CD4-positive, CD25-positive, alpha-beta regulatory T cell (primary cell): ENCODE measurements at places on chromosomes 16 and 17. TPM values are rescaled to one million over a fixed set of nuclear protein-coding genes. Genes with fewer than 3 reads are reported as not detected.
A peak's percentile ranks its signal among the peaks of the same experiment; 100 is the strongest.

DNA sequence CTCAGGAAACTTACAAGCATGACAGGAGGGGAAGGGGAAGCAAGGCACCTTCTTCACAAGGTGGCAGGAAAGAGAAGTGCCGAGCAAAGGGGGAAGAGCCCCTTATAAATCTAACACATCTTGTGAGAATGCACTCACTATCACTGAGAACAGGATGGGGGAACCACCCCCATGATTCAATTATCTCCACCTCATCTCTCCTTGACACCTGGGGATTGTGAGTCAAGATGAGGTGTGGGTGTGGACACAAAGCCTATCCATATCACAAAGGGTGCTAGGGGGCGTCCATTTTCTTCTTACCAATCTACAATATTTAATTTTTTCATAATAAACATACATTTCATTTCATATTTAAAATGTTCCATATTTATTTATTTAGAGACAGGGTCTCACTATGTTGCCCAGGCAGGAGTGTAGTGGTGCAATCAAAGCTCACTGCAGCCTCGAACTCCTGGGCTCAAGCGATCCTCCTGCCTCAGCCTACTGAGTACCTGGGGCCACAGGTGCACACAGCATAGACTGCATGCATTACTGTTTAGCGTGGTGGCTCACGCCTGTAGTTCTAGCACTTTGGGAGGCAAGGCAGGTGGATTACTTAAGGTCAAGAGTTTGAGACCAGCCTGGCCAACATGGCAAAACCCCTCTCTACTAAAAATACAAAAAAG, 26.5 kb upstream of the FAAP100 start:
- no peak for DNase-seq

GRCh38 chr17:17269926-17270773, 10.9 kb downstream of the COPS3 start:
- peak; percentile 8 for DNase-seq

- no peak for DNase-seq
Measured at GRCh38 chr16:60151987-60152386, 1417.9 kb upstream of the GOT2 start.

GRCh38 chr17:35700150-35700549, 31.3 kb upstream of the RASL10B start:
- no peak for DNase-seq

GRCh38 chr17:46192439-46193150, 634 bp downstream of the KANSL1 start:
- DNase-seq, result peak; percentile 60

DNA sequence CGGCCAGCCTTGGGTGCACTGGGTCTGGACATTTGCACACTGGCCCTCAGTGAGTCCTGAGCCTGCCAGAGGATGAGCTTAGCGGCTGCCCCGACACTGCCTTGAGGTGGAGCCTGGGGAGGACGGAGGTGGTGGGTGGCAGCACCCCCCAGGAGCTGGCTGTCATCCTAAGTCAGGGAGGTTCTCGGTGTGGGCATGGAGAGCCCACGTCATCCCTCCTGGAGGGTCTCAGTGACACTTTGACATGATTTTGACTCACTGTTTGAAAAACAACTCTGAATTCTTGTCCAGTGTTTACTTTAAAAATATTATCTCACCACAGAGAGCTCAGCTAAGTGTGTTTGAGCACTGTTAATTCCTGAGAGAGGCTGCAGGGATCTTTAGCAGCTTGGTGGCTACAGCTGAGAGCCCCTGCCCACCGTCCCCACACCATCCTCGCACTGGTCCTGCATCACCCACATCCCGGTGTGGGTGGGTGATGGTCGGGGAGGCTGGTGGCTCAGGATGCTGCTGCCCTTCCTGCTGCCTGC, 63.1 kb downstream of the BANP start:
- DNase-seq, result no peak

DNA sequence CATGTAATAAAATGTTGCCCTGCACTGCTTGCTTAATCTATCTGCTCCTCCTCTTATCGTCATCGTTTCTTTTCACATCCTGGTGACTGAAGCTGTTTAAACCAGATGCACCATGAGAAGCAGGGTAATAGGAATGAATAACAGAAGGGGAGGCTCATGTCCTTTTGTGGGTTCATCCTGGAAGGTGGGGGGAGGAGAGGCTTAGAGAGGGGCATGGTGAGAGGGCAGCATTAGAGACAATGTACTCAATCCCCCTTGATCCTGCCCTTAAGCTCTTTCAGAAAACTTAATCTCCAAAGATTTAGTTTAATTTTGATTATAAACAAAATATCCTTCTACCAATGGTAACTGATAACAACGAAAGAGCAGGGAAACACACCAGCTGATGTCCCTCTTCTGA, 248.5 kb downstream of the CA10 start:
- no peak for DNase-seq

DNA sequence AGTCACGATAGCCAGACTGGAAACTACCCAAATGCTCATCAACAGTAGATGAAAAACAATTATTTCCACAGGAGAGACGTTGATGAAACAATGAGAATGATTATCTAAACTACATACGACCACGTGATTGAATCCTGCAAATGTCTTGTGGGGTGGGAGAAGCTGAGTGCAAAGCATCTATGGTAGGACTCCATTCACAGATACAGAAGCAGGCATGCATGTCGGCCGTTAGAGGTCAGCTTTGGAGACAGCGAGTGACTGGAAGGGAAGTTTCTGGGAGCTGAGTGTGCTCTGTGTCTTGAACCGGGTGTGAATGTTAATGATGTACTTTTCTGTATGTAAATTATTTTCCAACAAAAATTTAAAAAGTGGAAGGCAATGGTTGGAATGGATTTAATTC, 71.5 kb upstream of the DNAJA2 start:
- no peak for DNase-seq

- DNase-seq, result no peak
Measured at GRCh38 chr17:62075308-62075815, 10.3 kb upstream of the MED13 start.

DNA sequence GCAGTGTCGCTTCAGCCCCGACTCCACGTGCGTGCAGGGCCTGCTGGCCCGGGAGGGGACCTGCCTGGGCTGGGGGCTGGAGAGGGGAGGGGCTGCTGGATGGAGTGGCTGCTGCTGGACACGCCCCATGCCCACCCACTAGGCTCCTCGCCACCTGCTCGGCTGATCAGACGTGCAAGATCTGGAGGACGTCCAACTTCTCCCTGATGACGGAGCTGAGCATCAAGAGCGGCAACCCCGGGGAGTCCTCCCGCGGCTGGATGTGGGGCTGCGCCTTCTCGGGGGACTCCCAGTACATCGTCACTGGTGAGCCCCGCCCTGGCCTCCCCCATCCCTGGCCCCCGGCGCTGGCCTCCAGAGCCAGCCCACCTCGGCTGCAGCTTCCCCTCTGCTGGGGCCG, 2.4 kb downstream of the BRICD5 start:
- no peak for DNase-seq

GRCh38 chr16:57196286-57196685, 10.2 kb downstream of the RSPRY1 start:
- no peak for DNase-seq

DNA sequence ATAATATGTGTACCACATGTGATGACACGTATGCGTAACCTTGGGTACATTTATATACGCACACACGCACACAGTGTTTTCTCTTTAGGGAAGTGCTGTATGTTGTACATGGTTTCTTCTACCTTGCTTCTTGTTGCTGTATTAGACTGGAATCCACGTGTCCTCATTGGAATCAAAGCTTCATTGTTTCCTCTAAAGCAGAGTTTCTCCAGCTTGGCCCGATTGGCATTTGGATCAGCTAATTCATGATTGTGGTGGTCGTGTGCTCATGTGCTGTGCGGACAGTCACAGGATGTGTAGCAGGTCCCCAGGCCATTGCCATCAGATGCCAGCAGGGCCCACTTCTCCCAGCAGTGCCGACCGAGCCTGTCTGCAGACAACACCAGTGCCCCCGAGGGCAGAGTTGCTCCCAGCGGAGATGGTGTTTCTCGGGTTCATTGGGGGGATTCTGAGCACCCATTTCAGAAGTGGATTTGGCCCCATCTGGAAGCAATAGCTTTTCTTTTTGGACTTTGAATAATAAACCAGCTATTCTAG, 148.4 kb downstream of the RPTOR start:
- no peak for DNase-seq

DNA sequence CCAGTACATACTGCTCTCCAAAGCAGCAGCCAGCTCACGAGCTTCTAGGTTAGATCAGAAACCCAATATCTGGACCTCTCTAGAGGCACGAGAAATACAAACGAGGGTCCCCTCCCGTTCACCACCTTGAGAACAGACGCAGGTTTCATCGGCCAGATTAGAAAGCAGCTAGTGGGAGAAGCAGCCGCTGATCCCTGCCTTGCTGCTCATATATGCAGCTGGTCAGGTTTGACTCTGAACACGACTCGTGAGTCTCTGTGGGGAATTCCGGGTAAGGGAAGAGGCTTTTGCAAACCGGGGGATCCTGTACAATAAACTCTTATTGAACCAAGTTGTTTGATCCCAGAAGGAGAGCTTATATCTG, 1.6 kb downstream of the VAT1L start:
- DNase-seq, result no peak

DNA sequence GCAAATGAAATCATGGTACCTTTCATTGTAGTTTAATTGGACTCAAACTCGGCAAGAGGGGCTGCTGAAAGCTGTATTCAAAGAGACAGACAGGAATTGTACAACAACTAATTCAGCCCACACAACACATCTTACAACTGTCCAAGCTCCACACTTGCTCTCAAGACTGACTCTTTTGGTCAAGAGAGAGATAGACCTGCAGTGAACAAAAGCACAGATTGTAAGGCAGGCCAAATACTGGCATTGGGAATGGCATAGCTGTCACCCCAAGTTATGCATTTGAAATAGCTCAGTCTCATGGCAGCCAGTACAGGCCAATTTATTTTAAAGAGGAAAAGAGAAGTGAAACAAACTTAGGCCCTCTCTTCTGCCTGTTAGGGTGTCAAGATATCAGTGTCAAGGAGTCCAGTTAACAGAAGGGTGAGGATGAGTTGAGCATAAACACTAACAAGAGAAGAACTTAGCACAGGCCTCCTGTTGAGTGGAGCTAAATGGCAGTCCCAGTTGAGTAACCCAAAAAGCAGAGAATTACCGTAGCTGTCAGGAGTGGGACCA, 215.7 kb downstream of the IRX3 start:
- no peak for DNase-seq

- no peak for DNase-seq
Measured at GRCh38 chr17:40495140-40495539, 6.3 kb downstream of the TNS4 start.

- DNase-seq, result no peak
Measured at GRCh38 chr16:71707199-71707598, 17.3 kb downstream of the PHLPP2 start.

- no peak for DNase-seq
Measured at GRCh38 chr17:73776351-73777130, 132.3 kb upstream of the SDK2 start.

- DNase-seq, result no peak
Measured at GRCh38 chr16:1163567-1164055, 10.7 kb downstream of the CACNA1H start.

DNA sequence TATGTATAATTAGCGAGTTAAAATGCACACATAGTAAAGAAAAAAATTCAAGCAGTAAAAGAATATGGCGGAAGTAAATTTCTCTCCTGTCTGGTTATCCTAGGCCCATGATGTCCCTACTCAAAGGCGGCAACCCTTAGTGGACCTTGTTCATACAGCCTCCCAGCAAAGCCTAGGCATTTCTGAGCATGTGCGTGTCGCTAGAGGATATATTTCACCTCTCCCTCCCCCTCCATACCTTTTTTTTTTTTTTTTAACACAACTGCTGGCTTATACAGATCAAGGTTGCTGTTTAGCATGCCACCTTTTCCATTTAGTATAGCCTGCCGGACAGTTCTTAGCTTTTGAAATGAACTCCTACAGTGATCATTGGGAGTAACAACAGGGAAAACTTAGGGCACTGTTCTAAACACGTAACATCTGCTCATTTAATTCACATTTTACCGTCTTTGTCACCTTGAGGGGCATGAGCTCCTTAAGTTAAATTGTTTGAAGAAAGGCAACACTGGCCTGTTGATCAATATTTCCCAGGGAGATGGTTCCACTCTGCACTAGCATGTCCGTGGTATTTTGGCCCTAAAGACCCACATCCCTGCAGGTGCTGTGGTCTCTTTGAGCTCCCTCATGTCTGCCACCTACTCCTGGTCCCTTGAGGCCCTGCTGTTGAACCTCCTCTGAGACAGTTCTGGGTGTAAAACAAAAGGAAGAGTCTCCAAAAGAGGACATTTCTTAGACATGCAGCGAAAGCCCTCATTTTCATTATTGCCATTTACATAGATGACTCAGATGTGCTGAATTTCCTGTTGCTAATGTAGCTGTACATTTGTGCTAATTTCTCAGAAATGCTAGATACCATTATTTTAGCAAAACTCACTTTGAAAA, 4.1 kb upstream of the TNFRSF13B start:
- no peak for DNase-seq

DNA sequence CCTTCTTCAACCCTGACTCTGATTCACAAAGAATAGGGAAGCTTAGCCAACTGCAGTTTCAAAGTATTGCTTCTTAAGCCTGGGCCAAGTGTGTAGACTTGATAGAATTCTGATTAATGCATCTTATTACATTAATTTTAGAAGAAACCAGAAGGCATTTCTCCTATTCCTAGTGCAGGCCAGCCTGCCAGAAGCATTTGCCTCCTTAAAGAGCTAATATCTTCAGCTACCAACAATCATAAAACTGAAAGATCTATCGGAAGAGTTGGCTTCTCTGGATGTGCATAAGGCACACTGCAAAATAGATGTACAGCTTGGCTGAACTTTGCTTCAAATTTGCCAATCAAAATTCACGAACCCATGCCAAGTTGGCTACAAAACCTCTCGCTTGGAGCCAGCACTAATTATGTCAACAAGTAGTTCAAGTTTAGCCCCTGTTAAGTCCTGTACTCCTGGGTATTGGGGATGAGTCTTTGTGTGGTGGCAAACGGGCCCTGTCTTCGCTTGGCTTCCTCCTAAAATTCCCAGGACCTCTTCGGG, 717.8 kb downstream of the WWOX start:
- DNase-seq, result no peak

GRCh38 chr17:50534222-50534978, 1.9 kb downstream of the EPN3 start:
- DNase-seq, result no peak

Gene CA5A
- total RNA-seq, result not detected

Gene NOG
- 4.8 TPM for total RNA-seq

Gene ZFHX3
- total RNA-seq, result 0.94 TPM

Gene C17orf107
- 45.6 TPM for total RNA-seq

Gene MFSD6L
- not detected for total RNA-seq

Gene PPY
- not detected for total RNA-seq

Gene CD300LB
- total RNA-seq, result not detected

Gene TBX6
- total RNA-seq, result 0.42 TPM

Gene CPHXL2
- total RNA-seq, result not detected

Gene KRTAP4-4
- not detected for total RNA-seq
